ENCODE measurements at places on chromosomes 1 and 21.
A peak's percentile ranks its signal among the peaks of the same experiment; 100 is the strongest.

DNA sequence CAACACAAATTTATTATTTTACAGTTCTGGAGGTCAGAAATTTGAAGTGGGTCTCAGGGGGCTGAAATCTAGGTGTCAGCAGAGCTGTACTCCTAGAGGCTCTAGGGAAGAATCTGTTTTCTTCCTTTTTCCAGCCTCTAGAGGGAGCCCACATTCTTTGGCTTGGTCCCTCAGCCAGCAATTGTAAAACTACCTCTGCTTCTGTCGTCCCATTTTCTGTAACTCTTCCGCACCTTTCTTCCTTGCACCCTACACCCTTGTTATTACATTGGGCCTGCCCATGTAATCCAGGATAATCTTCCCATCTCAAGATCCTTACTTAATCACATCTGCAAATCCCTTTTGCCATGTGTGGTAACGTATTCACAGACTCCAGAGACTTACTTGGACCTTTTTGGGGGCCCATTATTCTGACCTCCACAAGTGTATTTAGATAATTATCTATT lies 24.8 kb upstream of the THEM4 start:
- DNase-seq: peak; percentile 63

GRCh38 chr1:74467786-74468377 lies 44.5 kb downstream of the LRRC53 start:
- DNase-seq: no peak

GRCh38 chr1:220451532-220451931 lies 76.4 kb upstream of the MARK1 start:
- DNase-seq: peak; percentile 23

DNA sequence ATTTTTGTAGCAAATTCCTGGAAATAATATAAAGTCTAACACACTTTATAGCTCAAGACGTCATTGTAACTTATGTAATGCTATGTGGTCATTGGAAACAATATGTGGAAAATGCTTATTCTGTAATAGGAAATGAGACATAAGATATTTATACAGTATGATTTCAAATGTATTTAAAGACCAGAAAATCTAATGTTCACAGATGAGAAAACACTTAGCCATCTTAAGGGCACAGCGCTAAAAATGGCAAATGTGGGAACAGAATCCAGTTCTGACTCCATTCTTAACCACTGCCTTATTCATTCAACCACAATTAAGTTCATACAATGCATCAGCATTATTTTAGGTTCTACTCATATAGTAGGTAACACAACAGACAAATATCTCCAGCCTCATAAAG lies 12.5 kb downstream of the CSDE1 start:
- no peak for DNase-seq

DNA sequence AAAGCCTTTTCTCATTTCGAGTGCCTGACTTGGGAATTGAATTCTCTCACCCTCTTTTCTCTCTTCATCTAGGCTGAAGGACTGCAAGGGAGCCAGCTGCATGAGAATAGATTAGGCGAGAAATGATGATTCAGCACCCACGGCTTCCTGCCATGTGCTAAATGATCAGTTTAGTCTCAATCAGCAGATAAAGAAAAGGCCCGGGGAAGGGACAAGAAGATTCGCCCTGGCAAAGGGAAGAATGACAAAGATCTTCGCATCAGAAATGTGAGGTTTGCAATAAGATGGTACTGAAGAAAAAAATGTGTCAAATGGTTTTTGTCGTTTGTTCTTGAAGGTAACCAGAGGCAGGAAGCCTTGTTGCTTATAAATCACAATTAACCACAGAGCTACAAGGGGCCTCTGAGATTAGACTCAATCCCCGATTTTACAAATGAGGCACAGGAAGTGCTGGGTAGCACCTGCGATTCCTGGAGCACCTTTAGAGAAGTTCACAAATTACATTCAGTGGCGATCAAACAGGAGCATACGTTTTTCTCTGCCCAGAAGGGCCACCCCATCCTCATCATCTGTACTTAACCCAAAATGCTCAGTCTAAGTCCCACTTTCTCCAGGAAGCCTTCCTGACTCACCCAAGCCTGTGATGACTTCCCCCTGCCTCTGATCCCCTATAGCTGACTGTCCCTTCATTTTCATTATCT lies 183.4 kb downstream of the ZNF281 start:
- peak; percentile 90 for DNase-seq
